ENCODE measurements at places on chromosomes 3 and 15.

DNA sequence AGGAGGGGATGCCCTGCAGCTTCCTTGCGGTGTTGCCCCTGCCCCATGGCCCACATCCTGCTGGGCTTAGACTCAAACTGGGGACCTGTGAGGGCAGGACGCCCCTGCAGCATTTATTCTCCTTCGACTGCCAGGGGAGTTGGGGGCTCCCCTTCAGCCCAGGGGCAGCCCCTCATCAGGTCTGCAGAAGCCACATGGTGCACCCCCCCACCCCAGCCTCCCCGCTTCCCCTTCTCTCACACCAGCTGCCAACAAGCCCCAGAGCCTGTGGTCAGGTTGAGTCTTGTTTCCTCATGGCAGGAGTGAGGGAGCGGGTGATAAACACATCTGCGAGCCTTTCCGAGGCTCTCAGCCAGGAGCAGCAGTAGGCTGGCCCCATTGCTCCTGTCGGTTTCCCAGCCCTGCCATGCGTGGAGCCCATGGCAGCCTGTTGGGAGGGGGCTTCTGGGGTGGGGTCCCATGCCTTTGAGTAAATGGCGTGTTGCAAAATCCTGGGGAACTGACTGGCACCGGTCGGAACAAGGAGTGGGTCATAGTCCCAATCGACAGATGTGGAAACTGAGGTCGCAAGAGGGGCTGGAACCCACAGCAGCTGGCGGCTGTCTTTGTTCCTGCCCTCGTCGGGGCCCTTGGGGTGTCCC is 27.8 kb downstream of the WNT7A start:
- no peak overlapping the region for H3K4me3 ChIP-seq
- H3K27ac ChIP-seq = no peak overlapping the region
- no peak for DNase-seq

DNA sequence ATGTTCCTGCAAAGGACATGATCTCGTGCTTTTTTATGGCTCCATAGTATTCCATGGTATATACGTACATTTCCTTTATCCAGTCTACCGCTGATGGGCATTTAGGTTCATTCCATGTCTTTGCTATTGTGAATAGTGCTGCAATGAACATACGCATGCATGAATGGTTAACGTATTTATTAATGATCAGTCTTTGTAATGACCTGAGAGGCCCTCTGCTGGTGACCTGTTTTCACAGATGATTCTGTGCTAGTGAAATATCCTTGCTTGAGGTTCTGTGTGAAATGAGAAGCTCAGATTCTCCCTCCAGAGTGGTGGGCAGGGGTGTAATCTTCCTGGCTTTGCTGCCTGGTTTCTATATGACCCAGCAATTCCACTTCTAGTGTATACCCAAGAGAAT is 160.2 kb upstream of the RASGRP1 start:
- no peak overlapping the region for H3K27ac ChIP-seq
- no peaks in the 10 kb centered on the region for H3K36me3 ChIP-seq
- DNase-seq = no peak
- no peak overlapping the region for H3K4me3 ChIP-seq
- no peaks in the 10 kb centered on the region for H3K4me1 ChIP-seq

- no peak overlapping the region for H3K4me3 ChIP-seq
- peaks cover 9% of the 10 kb centered on the region for H3K36me3 ChIP-seq
- H3K4me1 ChIP-seq = peaks cover 43% of the 10 kb centered on the region
- DNase-seq = no peak
- H3K27ac ChIP-seq = no peak overlapping the region
Measured at GRCh38 chr3:59836531-59836930, 786.7 kb upstream of the CFAP20DC start.

- DNase-seq = no peak
- H3K36me3 ChIP-seq = no peaks in the 10 kb centered on the region
- H3K27ac ChIP-seq = no peak overlapping the region
- H3K4me3 ChIP-seq = no peak overlapping the region
- no peaks in the 10 kb centered on the region for H3K27me3 ChIP-seq
- H3K4me1 ChIP-seq = no peaks in the 10 kb centered on the region
Measured at GRCh38 chr3:60316121-60316797, 935.0 kb downstream of the FHIT start.

DNA sequence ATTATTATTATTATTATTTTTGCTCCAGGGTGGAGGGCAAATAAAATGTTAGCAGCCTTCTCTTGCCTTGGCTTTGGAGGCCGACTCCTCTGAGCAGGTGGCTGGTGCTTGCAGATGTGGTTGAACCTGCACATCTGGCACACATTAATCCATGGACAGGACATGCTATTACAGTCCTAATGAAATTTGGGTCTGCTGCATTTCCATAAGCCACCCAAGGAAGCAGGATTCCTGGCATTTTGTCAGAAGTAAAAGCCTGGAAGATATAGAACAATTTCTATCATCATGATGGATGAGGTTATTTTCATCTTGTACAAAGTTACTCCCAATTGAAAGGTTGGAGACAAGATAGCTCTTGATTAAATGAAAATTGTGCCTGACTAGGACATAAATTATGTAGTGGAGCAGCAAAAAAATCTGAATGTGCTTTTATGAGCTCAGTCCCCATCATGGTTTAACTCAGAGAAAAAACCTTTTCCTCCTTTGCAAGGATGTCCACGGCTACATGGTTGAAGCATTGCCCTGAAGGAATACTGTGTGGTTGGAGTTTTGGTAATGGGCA is 130.9 kb upstream of the RGMA start:
- H3K27ac ChIP-seq = no peak overlapping the region
- H3K36me3 ChIP-seq = no peaks in the 10 kb centered on the region
- no peak for DNase-seq
- H3K4me3 ChIP-seq = no peak overlapping the region
- H3K4me1 ChIP-seq = no peaks in the 10 kb centered on the region

DNA sequence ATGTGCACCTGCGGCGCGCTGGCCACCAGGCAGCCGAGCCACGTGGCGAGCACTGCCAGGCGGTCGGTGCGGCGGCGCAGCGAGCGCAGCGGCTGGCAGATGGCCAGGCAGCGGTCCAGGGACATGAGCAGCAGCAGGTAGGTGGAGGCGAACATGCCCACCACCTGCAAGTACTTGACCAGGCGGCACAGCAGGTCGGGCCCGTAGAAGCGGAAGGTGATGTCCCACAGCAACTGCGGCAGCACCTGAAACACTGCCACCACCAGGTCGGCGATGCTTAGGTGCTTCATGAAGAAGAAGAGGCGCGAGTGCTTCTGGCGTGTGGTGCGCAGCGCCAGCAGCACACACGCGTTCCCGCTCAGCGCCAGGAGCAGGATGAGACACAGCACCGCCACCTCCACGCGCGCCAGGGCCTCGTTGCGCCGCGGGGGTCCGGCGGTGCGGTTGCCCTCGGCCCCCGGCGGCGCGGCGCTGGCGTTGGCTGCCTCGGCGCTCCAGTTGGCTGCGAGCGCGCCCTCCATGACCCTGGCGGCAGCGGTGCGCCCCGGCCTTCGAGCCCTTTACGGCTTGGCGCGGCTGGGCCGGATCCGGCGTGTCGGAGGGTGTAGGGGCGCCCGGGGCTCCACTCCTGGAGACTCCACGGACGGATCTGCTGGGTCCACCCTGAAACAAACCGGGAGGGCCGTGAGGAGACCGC is 1.6 kb downstream of the OXTR start:
- peak overlapping the region; percentile 33 for H3K27ac ChIP-seq

- H3K27me3 ChIP-seq = no peaks in the 10 kb centered on the region
- no peaks in the 10 kb centered on the region for H3K36me3 ChIP-seq
- no peak overlapping the region for H3K27ac ChIP-seq
Measured at GRCh38 chr15:60573936-60574335, 95.0 kb upstream of the ICE2 start.

DNA sequence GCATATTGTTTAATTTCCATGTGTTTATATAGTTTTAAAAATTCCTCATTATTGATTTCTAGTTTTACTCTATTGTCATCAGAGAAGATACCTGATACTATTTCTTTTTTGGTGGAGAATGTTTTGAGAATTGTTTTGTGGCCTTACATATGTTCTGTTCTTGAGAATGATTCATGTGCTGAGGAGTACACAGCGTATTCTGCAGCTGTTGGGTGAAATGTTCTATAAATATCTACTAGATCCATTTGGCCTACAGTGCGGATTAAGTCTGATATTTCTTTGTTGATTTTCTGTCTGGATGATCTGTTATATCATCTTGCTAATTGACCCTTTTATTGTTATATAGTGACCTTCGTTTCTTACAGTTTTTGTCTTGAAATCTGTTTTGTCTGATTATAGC is 109.7 kb downstream of the UBE2E2 start:
- H3K4me1 ChIP-seq = peaks cover 32% of the 10 kb centered on the region
- H3K27ac ChIP-seq = no peak overlapping the region
- H3K4me3 ChIP-seq = no peak overlapping the region
- no peak for DNase-seq

DNA sequence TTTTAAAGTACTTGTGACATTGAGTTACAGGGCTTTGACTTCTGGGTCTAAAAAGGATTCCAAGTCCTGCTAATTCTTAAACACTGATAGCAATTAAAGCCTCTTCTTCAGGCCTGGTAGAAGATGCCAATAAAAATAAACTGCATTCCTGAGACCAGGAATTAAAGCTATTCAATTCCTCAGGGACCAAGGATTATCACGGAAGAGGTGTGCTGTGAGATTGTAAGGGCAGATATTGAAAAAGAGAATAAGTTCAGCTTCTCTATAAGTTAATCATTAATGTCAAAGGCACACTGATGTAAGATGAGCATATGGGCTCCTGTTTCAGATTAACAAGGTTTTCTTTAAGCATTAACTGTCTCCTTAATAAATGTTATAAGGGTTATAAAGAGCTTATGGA is 611.3 kb downstream of the SI start:
- no peak for DNase-seq
- H3K36me3 ChIP-seq = no peaks in the 10 kb centered on the region
- H3K4me3 ChIP-seq = no peak overlapping the region
- no peak overlapping the region for H3K27ac ChIP-seq
- no peaks in the 10 kb centered on the region for H3K27me3 ChIP-seq
- no peaks in the 10 kb centered on the region for H3K4me1 ChIP-seq

- H3K4me3 ChIP-seq = no peak overlapping the region
- no peaks in the 10 kb centered on the region for H3K4me1 ChIP-seq
- H3K27me3 ChIP-seq = no peaks in the 10 kb centered on the region
- H3K36me3 ChIP-seq = peaks cover 20% of the 10 kb centered on the region
- H3K27ac ChIP-seq = no peak overlapping the region
Measured at GRCh38 chr3:123626881-123627280, 42.0 kb upstream of the HACD2 start.

- peaks cover 1% of the 10 kb centered on the region for H3K36me3 ChIP-seq
- H3K4me1 ChIP-seq = peaks cover 17% of the 10 kb centered on the region
- no peak within 1 kb of the TSS for H3K27ac ChIP-seq
- H3K27me3 ChIP-seq = peaks cover 87% of the 10 kb centered on the region
Measured at GRCh38 chr15:92393071-92393979, at the start of gene ST8SIA2. TSS of gene ST8SIA2 (plus strand) at chr15:92393881. CDS start at chr15:92394065, 184 bp downstream.

- H3K4me3 ChIP-seq = no peak overlapping the region
- no peak for DNase-seq
- H3K4me1 ChIP-seq = no peaks in the 10 kb centered on the region
- H3K36me3 ChIP-seq = no peaks in the 10 kb centered on the region
- H3K27me3 ChIP-seq = peaks cover 12% of the 10 kb centered on the region
Measured at GRCh38 chr3:64539451-64540196, 148.2 kb downstream of the ADAMTS9 start.

DNA sequence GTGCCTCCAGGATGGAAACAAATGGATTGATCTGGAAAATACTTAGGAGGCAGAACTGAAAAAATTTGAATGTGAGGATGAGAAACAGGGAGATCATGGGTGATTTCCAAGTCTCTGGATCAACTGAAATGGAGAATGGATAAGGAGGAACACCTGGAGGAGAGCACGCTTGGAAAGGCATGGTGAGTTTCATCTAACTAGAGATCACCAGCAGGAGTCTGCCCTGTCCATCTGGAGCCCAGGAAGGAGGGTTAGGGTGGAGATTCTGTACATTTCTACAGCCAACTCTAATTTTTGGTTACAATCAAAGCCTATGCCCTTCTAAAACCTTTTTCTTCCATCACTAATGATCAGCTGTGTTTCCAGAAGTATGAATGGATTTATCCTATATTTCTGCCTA is 995.9 kb upstream of the CFAP20DC start:
- H3K27ac ChIP-seq = no peak overlapping the region
- peaks cover 2% of the 10 kb centered on the region for H3K36me3 ChIP-seq
- no peak overlapping the region for H3K4me3 ChIP-seq
- H3K4me1 ChIP-seq = no peaks in the 10 kb centered on the region
- no peak for DNase-seq

- H3K4me1 ChIP-seq = peaks cover 9% of the 10 kb centered on the region
- peak within 1 kb of the TSS; percentile 70 for H3K27ac ChIP-seq
- no peak for DNase-seq
- no peaks in the 10 kb centered on the region for H3K36me3 ChIP-seq
- H3K27me3 ChIP-seq = peaks cover 15% of the 10 kb centered on the region
Measured at GRCh38 chr3:37861620-37862041, at the start of gene CTDSPL. TSS of gene CTDSPL (plus strand) at chr3:37861880. CDS start at chr3:37862200, 320 bp downstream.

DNA sequence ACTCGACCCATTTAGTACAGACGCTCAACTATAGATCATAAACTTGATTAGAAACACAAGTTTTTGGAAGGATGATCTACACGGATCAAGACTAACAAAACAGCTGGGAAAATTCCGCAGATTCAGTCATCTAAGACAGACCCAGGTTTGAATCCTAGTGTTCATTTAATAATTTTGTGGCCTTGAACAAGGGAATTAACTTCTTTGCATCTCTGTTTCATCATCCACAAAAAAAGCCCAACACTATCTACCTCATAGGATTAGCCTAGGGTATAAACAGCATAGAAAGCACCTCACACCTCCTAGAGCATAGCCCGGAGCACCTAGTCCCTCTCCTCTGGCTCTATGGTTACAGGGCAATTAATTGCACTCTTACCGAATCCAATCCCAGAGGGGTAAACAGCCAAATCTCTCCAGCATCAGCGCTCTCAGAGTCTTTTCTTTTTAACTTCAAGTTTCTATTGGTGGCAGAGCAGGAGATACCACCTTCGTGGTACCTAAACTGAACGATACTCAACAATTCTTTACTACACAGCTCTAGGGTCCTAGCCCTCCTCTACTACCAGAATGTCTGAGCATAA is 3.5 kb downstream of the TBL1XR1 start:
- H3K27me3 ChIP-seq = no peaks in the 10 kb centered on the region
- DNase-seq = no peak
- H3K36me3 ChIP-seq = peaks cover 39% of the 10 kb centered on the region
- H3K4me3 ChIP-seq = peak overlapping the region; percentile 93

GRCh38 chr3:168671091-168671490 is 575.4 kb upstream of the GOLIM4 start:
- H3K4me1 ChIP-seq = no peaks in the 10 kb centered on the region
- no peak overlapping the region for H3K27ac ChIP-seq
- no peak for DNase-seq
- no peaks in the 10 kb centered on the region for H3K36me3 ChIP-seq

DNA sequence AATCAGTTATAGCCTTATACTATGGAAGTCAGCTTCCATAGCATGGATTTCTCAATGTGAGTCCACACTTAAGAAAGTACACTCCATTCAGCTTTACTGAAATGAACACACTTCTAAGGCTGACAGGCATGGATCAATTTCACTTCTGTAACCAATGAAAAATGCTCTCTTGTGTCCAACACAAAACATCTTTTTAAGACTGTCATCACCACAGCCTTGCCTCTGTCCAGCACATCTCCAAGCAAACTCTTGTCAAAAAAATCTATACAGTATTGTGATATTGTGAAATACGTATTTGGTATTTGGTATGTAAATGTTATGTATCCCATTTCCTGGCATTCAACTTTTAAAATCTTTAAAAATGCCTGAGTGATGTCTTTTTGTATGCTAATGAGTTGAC is 208.7 kb downstream of the RAP2B start:
- H3K27me3 ChIP-seq = no peaks in the 10 kb centered on the region
- no peak overlapping the region for H3K27ac ChIP-seq
- H3K36me3 ChIP-seq = no peaks in the 10 kb centered on the region
- H3K4me1 ChIP-seq = peaks cover 13% of the 10 kb centered on the region
- no peak overlapping the region for H3K4me3 ChIP-seq

All from stimulated activated naive B cell treated with anti-CD40 and anti-IgM and Interleukin-4, amounts not matched to agents 10 μg/mL and 1 μg/mL and 100 μg/mL, for 72 hours (primary cell).